WERI-Rb-1 (cell line): ENCODE measurements at places on chromosomes 11 and 22.

DNA sequence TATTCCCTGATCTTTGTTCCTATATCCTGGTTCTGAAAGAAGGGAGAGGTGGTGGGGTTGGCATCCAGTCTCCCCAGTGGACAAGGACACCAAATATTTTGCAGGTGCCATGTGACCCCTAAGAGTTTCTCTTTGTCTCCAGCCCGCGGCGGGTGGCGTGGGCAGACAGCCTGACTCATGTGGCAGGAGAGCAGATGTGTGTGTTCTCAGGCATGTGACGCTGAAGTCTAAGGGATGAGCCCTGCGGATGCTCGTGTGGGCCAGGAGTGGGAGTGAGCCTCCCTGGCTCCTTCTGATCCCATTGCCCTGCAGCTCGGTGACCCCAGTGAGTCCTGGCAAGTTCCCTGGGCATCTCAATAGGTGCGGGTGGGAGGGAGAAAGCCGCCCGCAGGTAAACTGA is 94.8 kb upstream of the TBCEL start:
- DNase-seq, result no peak

- DNase-seq, result peak; percentile 43
Observed at GRCh38 chr11:47270331-47271271, 668 bp downstream of the MADD start.

- DNase-seq, result no peak
Observed at GRCh38 chr11:20050551-20051333, 109.5 kb downstream of the DBX1 start.

DNA sequence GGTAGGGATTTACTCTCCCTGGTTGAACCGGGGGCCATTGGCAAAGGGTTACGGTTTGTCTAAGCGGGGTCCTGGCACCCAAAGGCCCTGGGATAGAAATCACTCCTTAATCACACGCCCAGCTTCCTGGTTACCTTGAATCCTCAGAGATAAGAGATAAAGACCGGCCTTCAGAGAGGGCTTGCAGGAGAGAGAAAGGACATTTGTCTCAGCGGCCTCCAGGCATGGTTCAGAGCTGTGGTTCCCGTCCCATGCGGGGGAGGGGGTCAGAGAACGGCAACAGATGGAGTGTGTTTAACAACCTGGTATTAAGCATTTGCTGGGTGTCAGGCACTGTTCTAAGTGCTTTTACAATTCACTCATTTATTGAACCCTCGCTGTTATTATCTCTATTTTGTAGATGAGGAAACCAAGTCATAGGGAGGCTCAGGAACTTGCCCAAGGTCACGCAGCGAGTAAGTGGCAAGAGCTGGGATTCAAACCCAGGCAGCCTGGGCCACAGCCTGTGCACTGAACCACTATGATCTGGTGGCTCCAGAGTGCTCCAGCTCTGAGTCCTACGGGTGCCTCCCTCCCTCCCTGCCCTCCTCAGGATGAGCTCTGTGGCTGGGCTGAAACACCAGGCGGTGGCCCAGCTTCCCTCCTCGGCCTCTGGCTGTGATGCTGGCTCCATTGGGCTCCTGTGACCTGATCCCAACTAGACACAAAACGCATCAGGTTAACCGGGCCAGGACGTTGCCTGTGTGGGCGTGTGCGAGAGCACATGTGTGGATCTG is 18.6 kb downstream of the LRRC10B start:
- DNase-seq, result peak; percentile 84

GRCh38 chr22:19704355-19705015 is 9.8 kb upstream of the SEPTIN5 start:
- no peak for DNase-seq

DNA sequence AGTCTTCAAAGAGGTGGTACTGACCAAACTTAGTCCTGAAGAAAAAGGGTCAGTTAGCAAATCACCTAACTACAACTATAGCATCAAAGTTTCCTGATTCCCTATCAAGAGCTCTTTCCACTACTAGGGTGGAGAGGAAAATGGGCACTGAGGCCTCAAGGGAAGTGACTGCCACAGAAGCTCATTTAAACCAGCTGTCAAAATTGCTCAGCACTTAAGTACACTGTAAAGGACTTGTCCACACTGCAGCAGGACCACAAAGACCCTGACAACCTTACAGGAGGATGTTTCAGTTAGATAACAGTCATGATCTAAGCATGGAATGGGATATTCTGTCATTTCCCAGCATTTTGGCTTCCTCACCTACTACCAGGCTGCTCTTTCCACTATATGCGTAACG is 33.0 kb downstream of the FAM168A start:
- DNase-seq, result no peak

GRCh38 chr11:18383388-18384156 is 10.8 kb upstream of the LDHA start:
- DNase-seq, result no peak

DNA sequence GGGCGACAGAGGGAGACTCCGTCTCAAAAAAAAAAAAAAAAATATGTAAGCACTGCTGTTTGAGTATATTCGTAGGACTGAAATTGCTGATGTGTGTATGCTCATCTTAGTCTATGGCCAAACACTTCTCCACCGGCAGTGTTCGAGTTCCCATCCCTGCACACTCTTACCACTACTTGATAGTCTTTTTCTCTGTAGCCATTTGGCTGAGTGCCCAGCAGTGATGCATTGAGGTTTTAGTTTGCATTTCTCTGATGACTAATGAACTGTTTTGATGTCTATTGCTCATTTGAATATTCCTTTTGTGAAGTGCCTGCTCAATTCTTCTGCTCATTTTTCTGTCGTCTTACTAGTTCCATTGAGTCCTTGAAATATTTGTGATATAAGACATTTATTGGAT is 1.9 kb downstream of the TIRAP start:
- no peak for DNase-seq

- DNase-seq, result peak; percentile 1
Observed at GRCh38 chr22:43827003-43827735, 15.1 kb upstream of the EFCAB6 start.

GRCh38 chr11:124804884-124805283 is 4.7 kb upstream of the MSANTD2 start:
- no peak for DNase-seq

GRCh38 chr11:47152953-47153950 is 23.4 kb downstream of the ARFGAP2 start:
- DNase-seq, result peak; percentile 77

- no peak for DNase-seq
Observed at GRCh38 chr11:26264266-26264665, 67.7 kb upstream of the ANO3 start.

GRCh38 chr11:60307507-60308195 is 19.4 kb upstream of the MS4A6E start:
- DNase-seq, result no peak

GRCh38 chr11:81829976-81830375 is 903.7 kb downstream of the FAM181B start:
- no peak for DNase-seq

- no peak for DNase-seq
Observed at GRCh38 chr11:7462706-7463105, 22.6 kb upstream of the OLFML1 start.

GRCh38 chr11:109956124-109956793 is 136.9 kb upstream of the ZC3H12C start:
- no peak for DNase-seq

GRCh38 chr11:124923296-124923695 is 4.2 kb downstream of the HEPN1 start:
- no peak for DNase-seq

DNA sequence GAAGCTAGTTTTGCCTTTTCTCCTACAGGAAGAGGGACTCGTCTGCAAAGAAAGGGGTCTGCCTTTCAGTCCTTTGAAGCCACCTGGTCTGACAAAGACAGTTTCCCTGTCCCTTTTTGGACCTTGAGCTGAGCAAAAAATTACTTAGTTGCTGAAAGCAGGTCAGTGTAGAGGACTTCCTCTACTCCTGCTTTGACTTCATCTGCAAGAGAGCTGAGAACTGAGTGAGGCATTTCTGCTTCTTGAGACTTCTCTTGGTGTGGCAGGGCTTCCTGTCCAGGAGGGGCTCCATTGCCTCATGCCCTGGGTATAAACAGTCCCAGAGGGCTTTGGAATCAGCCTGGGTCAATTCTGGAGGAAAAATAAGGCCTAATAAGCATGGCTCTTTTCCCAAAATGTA is 73.1 kb downstream of the ZNRF3 start:
- DNase-seq, result no peak

- no peak for DNase-seq
Observed at GRCh38 chr11:105918600-105918999, 103.4 kb downstream of the MSANTD4 start.

DNA sequence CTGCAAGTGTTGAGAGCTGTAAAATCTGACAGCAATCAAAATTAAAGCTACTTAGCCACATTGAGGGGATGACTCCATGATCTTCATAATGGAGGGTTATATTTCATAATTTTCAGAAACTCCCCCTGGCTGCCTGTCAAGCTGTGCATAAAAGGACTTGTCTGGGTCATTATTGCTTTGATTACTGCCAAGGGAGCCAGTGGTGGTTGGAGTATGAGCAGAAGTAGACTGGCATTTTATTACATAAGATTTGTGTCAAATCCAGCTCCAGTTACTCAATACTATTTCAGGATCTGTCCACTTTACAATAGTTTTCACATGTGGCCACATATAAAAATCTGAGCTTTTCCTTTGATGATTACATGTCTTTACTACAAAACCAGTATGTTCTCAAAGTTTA is 108.9 kb upstream of the SLC5A12 start:
- no peak for DNase-seq

- no peak for DNase-seq
Observed at GRCh38 chr11:27294654-27295053, 68.4 kb downstream of the CCDC34 start.

DNA sequence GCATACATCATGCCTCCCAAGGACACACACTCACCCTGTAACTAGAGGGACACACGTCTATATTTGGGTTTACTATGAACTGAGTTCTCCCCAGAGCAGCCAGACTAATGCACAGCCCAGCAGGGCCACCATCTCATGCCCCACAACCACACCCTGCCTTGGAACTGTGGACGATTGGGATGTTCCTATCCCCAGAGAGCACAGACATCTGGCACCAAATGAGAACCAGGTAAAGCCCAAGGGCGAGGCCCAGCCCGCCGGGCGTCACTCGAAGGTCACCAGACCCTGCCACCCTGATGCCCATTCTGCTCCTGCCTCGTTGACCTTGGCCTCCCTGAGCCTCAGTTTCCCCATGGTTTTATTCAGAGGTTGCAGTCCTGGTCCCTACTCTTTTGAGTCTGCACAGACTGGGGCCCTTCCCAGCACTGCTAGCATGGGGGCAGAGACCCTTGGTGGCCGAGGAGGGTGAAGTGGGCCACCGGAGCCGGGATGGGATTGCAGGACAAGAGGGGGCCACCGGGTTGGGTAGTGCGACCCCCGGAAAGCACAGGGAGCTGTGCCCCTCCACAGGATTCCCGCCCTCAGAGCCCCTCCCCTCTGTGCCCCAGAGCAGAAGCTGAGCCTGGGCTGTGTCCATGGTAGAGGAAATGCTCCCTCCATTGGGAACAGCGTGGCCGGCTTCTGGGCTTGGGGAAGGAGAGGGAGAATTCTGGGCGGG is 56.8 kb downstream of the IGLL5 start:
- DNase-seq, result no peak

DNA sequence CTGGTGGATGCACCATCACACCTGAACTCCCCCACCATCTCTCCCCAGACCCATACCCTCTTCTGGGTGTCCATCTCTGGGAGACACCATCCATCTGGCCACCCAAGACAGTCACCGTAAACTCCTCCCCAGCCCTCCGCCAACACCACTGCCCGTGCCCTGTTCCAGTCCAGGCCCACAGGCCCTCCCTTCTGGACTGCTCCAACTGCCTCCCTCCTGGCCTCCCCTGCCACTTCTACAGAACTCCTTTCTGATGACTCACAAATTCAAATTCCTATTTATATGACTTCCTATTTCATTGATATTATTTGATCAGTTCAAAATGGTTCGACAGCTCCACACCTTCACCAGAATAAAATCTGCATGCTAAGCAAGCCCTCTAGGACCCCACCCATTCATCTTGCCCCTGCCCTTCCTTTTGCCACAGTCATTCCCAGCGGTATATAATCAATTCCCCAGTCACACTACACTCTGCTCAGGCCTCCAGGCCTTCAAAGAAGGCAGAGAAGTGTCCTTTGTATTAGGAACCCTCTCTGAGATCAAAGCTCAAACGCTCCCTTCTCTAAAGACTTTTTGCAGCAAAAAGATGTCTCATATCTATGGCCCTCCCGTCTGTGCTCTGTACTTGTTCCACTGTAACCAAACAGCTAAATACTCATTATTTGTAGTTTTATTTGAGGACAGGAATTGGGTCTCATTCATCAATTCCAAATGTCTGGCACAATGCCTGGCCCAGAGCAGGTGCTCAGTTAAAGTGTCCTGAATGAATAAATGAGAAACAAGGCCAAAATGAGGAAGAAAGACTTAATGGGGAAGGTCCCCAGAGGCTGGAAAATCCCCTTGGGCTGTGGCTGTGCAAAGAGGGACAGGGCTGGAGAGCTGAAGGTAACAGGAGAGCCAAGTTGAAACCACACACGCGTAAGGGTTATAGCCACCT is 29.0 kb downstream of the MYH9 start:
- no peak for DNase-seq

DNA sequence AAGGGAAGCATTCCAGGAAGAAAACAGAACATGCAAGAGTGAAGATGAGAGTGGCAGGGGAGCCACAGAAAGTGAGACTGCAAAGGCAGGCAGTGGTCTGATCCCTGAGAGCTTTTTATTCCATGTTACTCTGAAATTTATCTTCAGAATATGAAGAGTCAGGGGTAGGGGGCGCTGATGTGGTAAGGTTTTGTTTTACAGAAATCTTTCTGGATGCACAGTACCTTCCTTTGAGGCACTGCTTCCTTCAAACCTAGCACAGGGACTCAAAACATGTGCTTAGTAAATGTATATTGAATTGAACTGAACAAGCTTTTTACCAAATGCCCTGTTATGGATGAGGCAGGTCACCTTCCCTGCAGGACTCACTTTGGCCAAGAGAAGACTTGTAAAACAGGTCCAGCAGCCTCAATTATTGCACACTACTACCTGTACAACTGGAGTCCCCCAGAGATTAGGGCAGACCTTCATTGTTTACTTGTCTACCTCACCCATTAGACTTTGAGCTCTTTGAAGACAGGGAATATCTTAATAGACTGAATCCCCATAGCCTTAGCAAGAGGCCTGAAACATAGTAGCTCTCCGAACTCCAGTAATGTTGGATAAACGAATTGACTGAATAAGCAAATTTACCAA is 2.2 kb downstream of the PAK1 start:
- DNase-seq, result peak; percentile 46

- no peak for DNase-seq
Observed at GRCh38 chr11:19433791-19434190, 193.0 kb upstream of the E2F8 start.

GRCh38 chr11:33434294-33434693 is 177.1 kb downstream of the HIPK3 start:
- no peak for DNase-seq
